ENCODE measurements at places on chromosomes 5 and 9.
A peak's percentile ranks its signal among the peaks of the same experiment; 100 is the strongest.

- DNase-seq: no peak
Measured at GRCh38 chr5:35538198-35538931, 79.3 kb upstream of the SPEF2 start.

DNA sequence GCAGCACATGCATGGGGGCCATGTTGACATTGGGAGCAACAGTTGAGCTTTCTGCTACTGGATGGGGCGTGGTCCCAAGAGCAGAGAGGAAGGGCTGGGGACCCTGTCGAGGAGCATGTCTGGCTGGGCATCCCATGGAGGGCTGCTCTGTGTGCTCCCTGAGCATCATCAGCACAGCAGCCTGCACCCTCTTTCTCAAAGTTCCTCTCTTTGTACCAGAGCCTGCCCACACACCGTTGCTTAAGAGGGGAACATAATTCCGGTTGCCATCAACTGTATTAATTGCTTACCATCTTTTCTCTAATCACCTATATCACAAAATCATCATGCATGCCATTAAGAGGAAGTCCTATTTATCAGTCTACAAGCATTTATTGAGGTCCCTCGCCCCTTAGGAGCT is 55.2 kb upstream of the DIRAS2 start:
- DNase-seq: no peak

DNA sequence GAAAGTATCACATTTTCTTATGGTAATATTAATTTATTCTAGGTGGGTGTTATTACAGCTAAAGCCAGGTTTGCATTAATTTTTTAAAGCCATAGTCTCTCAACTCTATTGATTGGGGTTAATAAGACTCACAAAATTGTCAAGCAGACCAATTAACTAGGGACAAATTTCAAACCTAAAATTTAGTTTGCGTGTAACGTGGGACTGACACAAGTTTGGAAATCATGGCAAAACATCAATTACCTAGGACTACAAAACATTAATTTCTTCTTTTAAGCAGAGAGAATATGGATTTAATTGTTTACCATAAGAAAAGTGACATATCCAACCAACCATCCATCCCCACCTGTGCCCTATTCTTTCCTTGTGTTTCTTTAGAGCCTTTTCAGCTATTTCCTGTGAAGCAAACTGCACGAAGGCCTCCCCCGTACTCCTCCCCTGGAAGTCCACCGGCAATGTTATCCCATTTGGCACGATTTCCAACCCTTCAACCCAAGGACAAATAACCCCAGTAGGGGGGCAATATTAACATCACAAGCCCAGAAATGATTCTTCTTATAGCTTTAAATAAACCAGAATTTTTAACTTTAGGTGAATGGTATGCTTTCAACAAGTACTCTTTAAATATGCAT is 4.4 kb downstream of the HNRNPH1 start:
- DNase-seq: peak; percentile 72

GRCh38 chr9:107547772-107548297 is 58.3 kb upstream of the KLF4 start:
- no peak for DNase-seq

- no peak for DNase-seq
Measured at GRCh38 chr9:132809677-132810271, 68.3 kb downstream of the AK8 start.

GRCh38 chr5:177124486-177124991 is 9.0 kb upstream of the NSD1 start:
- DNase-seq: peak; percentile 47

- DNase-seq: no peak
Measured at GRCh38 chr9:127077644-127077946, 44.8 kb downstream of the ANGPTL2 start.

- no peak for DNase-seq
Measured at GRCh38 chr5:143425835-143426234, 22.3 kb upstream of the NR3C1 start.

DNA sequence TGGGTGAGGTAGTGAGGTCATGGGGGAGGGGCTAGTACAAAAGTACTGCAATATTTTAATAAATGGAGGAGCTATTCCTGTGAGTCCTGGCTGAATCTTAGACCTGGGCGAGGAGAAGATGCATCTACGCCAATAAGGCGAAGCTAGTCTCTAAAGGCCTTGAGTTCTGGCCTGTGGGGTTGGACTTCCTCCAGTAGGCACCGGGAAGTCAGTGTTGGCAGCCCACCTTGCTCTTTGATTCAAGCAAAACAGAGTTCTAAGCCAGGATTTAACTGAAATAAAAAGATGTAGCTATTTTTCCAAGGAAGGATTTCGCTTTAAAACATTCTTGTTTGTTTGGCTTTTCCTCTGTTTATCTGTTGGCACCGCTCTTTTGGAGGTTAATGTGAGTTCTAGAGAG is 244.6 kb downstream of the KIF4B start:
- no peak for DNase-seq

DNA sequence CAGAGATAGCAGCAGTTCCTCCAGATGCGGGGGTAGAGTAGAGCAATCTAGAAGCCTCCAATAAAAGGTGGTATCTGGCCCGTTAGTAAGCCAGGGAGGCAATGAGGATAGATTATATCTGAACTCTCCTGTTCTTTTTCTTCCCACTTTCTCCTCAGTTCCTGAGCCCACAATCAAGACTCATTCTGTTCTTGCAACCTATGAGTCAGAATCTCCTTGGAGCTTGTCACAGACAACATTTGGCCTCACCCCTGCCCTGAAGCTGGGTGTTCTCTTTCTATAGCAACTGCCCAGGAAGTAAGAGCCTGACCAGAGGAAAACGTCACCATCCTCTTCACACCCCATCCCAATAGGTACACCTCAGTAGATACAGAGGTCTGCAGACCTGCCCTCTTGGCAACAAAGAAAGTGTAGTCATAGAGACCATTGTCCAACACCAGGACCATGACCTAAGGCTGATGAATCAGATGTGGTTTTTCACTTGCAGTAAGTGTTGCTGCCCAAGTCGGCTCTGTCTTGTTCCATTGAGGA is 76.3 kb upstream of the PCA3 start:
- DNase-seq: no peak

GRCh38 chr5:113050721-113051382 is 74.3 kb downstream of the DCP2 start:
- DNase-seq: no peak

DNA sequence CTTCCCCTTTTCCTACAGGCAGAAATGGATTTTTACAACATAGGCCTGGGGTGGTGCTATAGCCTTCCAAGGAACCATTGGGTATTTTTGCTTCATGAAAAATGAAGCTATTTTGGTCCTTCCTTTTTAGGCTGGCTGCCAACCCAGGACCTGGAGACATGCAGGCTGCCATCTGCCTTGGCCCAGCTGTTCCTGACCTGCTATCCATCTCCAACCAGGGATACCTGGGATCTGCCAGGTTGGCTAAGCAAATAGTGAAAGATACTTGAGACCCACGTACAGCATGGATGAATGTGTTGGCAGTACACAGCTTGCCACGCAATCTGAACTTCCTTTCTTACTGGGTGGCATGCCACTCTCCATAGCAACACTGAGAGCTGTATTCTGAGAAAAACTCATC is 31.1 kb downstream of the MRPS27 start:
- DNase-seq: peak; percentile 99

DNA sequence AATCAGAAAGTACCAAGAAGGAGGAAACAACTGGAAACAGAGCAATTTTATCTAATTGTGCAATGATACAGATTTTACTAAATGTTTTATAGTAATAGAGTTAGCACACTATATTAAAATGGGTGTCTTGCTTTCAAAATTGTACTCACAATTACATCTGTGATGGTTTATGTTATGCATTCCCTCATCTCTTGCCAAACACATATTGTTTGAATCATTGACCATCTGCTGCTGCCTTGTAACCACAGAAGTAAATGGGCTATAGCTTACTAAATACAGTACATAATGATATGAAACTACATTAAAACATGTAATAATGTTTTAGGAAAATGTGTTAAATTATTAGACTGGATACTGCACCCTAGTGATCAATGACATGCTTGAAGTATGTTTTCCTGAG is 158.1 kb downstream of the SLC25A46 start:
- no peak for DNase-seq

DNA sequence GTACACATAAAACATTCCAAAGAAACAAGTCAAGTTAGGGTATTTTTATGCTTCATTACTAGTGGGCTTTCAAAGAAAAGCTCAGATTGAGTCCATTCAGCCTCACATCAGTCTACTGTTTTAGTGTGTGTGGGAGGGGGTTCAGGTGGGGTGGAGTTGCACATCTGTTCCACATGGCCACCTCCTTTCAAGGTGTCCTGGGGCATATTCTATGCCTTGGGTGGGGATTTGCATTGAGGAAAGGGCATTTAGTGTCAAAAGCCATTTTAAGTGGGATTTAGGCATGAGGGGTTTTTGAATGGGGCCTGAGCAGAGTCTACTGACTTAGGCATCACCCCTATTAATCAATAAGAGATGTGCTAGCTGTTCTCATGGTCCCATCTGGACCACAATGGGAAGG is 983.1 kb downstream of the TLE4 start:
- no peak for DNase-seq

- DNase-seq: no peak
Measured at GRCh38 chr5:60366489-60366888, 333.5 kb downstream of the DEPDC1B start.

GRCh38 chr5:116751684-116752083 is 177.1 kb upstream of the SEMA6A start:
- no peak for DNase-seq

GRCh38 chr9:124761710-124762109 is 9.4 kb downstream of the NR6A1 start:
- no peak for DNase-seq

- peak; percentile 59 for DNase-seq
Measured at GRCh38 chr5:120464627-120465435, 731 bp downstream of the PRR16 start.

- DNase-seq: peak; percentile 85
Measured at GRCh38 chr5:109347252-109347888, 62.4 kb downstream of the PJA2 start.

GRCh38 chr9:96087669-96088299 is 212.3 kb downstream of the ERCC6L2 start:
- DNase-seq: peak; percentile 87

DNA sequence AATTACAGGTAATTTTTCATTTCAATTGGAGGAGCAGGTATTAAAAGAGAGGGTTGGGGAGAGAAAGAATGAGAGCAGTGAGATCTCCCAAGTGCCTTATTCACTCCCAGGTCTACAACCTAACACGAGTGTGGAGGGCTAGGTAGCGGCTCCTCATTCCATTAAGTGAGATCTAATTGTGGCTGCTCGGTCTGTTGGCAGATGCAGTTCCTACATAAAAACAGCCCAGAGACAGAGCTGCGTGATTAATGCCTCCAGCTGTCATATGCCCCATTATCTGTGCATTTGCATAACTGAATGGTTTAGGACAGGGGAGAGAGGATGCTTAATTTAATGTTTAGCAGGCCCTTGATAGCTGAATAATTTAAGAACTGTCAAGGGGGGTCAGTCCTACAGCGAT is 100.5 kb downstream of the PSAT1 start:
- DNase-seq: peak; percentile 97

DNA sequence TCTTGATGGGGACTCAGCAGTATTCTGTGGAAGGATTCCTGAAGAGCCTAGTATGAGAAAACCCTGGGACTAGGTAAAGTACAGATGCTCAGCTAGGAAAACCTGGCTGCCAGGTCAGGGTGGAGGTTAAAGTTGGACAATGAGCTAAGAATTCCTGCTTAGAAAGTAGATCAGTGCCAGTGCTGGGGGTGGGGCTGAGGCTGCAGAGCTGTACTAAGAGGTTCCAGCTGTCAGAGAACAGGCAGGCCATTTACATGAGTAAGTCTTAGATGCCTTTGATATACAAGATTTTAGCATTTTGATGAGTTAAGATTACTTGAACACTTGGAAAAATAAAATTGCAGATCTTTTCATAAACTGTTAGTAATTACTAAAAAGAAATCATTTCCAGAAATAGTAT is 332.3 kb upstream of the NUDT12 start:
- DNase-seq: peak; percentile 81

DNA sequence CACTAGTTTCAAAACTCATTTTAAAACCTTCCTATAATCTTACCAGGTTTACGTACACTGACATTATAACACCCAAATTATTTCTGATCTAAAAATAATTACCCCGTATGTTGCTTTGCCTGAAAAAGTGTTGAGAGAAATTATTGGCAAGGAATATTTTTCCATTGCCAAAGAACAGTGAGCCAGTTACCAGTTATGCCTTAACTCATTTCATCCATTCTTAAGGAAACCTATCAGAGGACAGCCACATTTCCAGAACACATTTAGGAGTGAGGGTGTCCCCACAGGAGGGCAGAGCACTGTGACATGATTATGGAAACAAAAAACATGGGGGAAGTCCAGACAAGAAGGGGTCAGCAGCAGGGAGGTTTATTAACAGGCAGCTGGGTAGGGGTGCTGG is 52.2 kb downstream of the GABBR2 start:
- peak; percentile 52 for DNase-seq

- DNase-seq: peak; percentile 67
Measured at GRCh38 chr9:4741365-4742089, 525 bp upstream of the AK3 start.

DNA sequence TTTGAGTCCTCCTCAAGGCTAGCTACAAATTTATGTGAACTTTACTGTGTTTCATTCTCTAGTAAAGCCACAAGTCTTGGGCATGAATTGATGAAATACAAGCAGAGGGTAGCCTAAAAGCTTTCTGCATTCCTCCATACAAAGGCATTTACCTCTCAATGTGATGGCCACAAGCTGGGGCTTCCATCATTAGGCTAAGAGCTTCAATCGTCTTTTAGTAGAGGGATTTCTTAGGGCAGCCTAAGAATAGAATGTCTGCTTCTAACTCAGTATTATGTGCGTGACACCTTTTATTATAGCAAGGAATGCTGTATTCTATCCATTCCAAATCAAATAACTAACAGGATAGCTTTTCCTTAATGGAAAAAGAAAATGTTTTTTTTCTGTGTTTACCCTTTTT is 3.7 kb downstream of the PLAC8L1 start:
- no peak for DNase-seq

GRCh38 chr9:135043345-135043744 is 44.1 kb upstream of the OLFM1 start:
- no peak for DNase-seq

DNA sequence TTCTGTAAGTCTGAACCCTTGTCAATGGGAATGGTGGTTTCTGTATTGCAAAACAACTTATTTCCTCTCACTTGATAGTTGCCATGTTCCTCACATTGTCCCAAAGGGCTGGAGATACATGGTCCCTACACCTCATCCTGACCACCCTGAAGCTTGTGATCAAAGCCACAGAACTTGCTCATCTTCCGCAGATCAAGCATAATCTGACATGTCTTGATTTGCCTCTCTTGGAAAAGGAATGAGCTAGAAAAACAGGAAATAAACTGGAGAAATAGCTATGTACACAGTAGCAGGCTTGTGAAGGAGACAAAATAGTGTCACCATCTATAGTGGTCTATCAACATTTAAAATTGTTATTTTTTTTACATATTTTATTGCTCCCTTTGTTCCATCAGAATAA is 871.9 kb upstream of the C9orf72 start:
- DNase-seq: no peak

Measured in NCI-H69 (cell line).